ENCODE measurements at places on chromosomes 13 and 19.

DNA sequence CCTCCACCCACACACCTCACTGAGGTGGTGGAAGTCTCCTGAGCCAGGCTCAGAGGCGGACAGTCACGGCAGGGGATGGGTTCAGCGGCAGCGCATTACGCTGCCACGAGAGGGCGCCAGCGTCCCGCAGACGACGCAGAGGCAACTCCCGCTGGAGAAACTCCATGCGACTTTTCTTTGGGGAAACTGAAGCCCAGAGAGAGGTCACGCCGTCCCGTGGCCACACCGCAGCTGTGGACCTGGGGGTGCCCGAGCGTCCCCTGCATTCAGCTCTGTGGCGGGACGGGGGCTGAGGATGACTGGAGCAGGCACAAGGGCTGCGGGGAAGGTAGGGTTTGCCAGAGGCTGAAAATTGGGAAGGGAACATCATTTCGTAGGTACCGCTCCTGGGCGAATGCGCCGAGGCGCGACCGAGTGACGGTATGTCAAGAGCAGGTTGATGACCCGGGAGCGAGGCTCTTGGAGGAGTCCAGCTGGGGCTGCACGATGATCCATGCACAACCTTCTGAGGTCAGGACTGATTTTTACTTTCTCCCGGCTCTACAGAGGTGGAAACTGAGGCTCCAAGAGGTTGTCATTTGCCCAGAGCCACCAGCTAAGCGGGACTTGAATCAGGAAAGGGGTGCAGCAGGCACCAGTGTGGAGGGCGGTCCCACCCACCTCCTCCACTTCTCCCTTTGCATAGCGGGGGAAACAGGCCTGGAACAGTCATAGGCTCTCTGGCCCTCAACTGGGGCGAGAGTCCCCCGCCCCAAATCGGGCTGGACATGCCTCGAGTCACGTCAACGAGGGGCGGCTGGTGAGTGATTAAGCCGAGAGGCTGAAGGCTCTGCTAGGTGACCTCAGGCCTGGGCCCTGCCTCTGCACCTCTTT, 690 bp upstream of the ARRDC2 start:
- H3K4me3 ChIP-seq = peak overlapping the region; percentile 33
- H3K27me3 ChIP-seq = no peaks in the 10 kb centered on the region
- H3K27ac ChIP-seq = peak overlapping the region; percentile 77
- H3K36me3 ChIP-seq = peaks cover 34% of the 10 kb centered on the region
- H3K4me1 ChIP-seq = peaks cover 41% of the 10 kb centered on the region

- peaks cover 5% of the 10 kb centered on the region for H3K27me3 ChIP-seq
- no peak for DNase-seq
- no peaks in the 10 kb centered on the region for H3K36me3 ChIP-seq
- H3K4me1 ChIP-seq = no peaks in the 10 kb centered on the region
- H3K4me3 ChIP-seq = no peak overlapping the region
Measured at GRCh38 chr19:6610934-6611852, 20.2 kb upstream of the CD70 start.

DNA sequence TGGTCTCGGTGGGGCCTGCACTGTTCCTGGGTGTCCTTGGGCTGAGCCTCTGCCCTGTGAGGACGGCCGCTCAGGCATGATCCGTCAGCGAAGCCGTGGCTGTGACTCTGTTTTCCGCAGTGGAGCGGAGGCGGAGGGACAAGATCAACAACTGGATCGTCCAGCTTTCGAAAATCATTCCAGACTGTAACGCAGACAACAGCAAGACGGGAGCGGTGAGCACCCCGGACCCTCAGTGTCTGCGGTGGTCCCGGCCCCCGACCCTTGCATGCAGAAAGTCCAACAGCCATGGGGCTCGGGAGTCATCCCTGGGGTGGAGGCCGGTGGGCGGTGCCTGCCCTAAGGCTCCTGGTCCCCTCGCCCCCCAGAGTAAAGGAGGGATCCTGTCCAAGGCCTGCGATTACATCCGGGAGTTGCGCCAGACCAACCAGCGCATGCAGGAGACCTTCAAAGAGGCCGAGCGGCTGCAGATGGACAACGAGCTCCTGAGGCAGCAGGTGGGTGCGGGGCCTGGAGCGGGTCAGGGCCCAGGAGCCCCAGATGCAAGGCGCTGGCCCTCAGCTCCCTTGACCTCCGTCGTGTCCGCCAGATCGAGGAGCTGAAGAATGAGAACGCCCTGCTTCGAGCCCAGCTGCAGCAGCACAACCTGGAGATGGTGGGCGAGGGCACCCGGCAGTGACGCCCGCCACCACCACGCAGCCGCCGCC, 3.6 kb upstream of the HAMP start:
- peaks cover 10% of the 10 kb centered on the region for H3K4me1 ChIP-seq
- H3K36me3 ChIP-seq = peaks cover 41% of the 10 kb centered on the region
- no peak overlapping the region for H3K4me3 ChIP-seq
- H3K27ac ChIP-seq = no peak overlapping the region

DNA sequence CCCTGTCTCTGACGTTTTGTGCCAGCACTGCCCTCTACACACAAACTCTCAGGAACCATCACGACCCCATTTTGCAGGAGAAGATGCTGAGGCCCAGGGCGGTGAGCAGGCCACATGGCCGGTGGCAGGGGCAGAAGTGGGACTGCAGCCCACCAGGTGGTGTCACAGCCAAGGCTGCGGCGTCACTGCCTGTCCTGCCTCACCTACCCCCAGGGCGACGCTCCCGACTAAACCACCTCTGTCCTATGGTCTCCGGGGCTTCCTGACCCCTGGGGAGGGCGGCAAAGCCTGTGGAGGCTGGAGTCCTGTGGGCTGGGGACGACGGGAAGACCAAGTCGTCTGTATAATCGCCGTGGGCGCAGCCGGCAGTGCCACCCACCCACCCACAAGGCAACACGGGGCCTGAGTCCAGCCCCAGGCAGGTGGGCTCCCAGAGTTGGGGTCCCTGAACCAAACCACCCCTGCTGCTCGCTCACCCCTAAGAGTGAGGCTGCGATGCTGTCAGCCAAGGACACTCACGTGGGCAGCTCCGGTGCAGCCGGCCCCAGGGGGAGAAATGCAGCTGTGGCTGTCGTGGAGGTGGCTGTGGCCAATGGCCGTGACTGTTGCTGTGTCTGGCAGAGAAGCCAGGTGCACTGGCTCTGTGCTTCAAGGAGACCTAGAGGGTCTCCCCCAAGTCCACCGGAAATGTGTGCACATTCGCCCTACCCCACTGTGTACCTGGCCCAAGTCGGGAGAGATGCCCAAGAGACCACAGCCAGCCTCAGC, 29.7 kb downstream of the RASA3 start:
- peaks cover 18% of the 10 kb centered on the region for H3K36me3 ChIP-seq
- H3K4me1 ChIP-seq = peaks cover 90% of the 10 kb centered on the region
- H3K4me3 ChIP-seq = no peak overlapping the region
- H3K27ac ChIP-seq = peak overlapping the region; percentile 7
- DNase-seq = no peak
- no peaks in the 10 kb centered on the region for H3K27me3 ChIP-seq

DNA sequence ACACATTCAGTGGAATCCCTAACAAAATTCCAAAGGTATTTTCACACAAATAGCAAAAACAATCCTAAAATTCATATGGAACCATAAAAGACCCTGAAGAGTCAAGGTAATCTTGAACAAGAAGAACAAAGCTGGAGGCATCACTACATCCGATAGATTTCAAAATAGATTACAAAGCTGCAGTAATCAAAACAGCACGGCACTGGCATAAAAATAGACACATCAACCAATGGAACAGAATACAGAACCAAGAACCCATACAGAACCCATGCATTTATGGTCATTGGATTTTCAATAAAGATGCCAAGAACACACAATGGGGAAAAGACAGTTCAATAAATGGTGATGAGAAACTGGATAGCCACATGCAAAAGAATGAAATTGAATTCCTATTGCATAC, 32.5 kb downstream of the ZNF566 start:
- no peaks in the 10 kb centered on the region for H3K4me1 ChIP-seq
- H3K27me3 ChIP-seq = no peaks in the 10 kb centered on the region
- peaks cover 12% of the 10 kb centered on the region for H3K36me3 ChIP-seq
- H3K4me3 ChIP-seq = no peak overlapping the region
- DNase-seq = no peak
- H3K27ac ChIP-seq = no peak overlapping the region

- H3K27me3 ChIP-seq = no peaks in the 10 kb centered on the region
- H3K36me3 ChIP-seq = no peaks in the 10 kb centered on the region
- no peak overlapping the region for H3K27ac ChIP-seq
Measured at GRCh38 chr13:47168618-47169017, 271.8 kb upstream of the HTR2A start.

DNA sequence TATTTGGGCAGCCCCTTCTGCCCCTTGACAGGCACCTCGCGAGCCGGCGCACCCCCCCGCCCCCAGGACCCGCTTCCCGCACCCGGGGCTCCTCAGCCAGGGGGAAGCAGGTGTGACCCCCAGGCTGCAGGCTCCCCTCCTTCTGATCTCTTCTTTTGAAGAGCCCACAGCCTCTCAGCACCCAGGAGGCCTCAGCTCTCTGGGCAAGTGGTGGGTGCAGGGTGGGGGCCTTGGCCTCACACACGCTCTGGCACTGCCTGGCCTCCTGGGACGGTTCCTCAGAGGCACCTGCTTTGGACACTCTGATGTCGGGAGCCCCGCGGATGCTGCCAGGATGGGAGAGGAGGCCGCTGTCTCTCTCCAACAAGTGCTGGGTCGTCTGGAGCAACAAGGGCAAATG, 1.5 kb upstream of the C13orf46 start:
- no peak overlapping the region for H3K27ac ChIP-seq
- no peaks in the 10 kb centered on the region for H3K4me1 ChIP-seq
- DNase-seq = no peak

GRCh38 chr19:5086725-5087439, 118.0 kb downstream of the KDM4B start:
- no peaks in the 10 kb centered on the region for H3K27me3 ChIP-seq
- H3K4me1 ChIP-seq = no peaks in the 10 kb centered on the region
- peak; percentile 38 for DNase-seq
- H3K27ac ChIP-seq = no peak overlapping the region

DNA sequence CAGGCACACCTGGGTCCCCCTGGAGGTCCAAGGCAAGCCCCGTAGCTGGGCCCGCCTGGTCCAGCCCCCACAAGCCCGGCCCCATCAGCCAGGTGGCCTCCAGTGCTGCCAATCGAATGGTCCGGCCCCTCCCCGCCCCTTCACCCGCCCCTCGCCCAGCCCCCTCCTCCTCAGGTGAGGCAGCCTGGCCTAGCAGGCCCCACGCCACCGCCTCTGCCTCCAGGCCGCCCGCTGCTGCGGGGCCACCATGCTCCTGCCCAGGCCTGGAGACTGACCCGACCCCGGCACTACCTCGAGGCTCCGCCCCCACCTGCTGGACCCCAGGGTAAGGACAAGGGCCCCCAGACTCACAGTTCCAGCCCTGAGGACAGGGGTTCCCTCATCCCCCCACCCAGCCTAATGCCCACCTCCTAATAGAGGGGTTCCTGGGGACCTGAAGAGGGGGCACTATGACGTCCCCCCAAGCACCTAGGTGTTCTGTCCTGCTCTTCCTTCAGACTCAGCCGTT, at the start of gene HPN:
HPN (plus strand) TSS at position 174 of the 508 bp plus-strand sequence. CDS start 786 bp downstream, outside the sequence.
- no peaks in the 10 kb centered on the region for H3K36me3 ChIP-seq
- no peaks in the 10 kb centered on the region for H3K27me3 ChIP-seq
- peak within 1 kb of the TSS; percentile 43 for H3K27ac ChIP-seq
- DNase-seq = no peak

- H3K4me3 ChIP-seq = no peak overlapping the region
- no peak overlapping the region for H3K27ac ChIP-seq
- H3K4me1 ChIP-seq = peaks cover 18% of the 10 kb centered on the region
- no peaks in the 10 kb centered on the region for H3K36me3 ChIP-seq
Measured at GRCh38 chr19:38952395-38953165, 21.8 kb downstream of the MRPS12 start.

- no peaks in the 10 kb centered on the region for H3K4me1 ChIP-seq
- H3K4me3 ChIP-seq = no peak overlapping the region
- no peaks in the 10 kb centered on the region for H3K36me3 ChIP-seq
- no peak overlapping the region for H3K27ac ChIP-seq
Measured at GRCh38 chr13:29943686-29944085, 93.3 kb upstream of the UBL3 start.

- no peak for DNase-seq
- no peaks in the 10 kb centered on the region for H3K36me3 ChIP-seq
- H3K4me3 ChIP-seq = no peak overlapping the region
- H3K27me3 ChIP-seq = no peaks in the 10 kb centered on the region
Measured at GRCh38 chr19:16598848-16599247, 26.6 kb upstream of the SLC35E1 start.

DNA sequence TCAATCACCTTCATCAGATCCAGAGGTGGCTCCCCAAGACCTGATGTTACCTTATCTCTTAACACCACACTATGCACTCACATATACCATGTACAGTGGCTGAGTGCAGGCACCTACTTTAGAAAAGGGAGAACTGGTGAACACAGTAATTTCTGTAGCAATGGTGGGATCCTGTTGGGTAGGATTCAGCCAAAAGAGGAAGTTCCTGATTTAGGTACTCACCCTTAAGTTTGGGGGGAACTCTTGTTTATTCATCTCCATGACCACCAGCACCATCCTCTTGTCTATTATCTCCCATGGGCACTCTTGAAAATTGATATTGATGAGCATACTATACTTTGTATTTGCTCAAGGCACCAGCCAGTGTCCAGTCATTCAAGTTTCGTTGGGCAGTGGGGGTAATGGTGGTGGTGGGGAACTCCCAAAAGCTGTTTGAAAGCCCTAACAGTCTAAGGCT, 324.4 kb downstream of the LMO7 start:
- no peaks in the 10 kb centered on the region for H3K27me3 ChIP-seq
- H3K4me1 ChIP-seq = no peaks in the 10 kb centered on the region
- H3K36me3 ChIP-seq = no peaks in the 10 kb centered on the region

GRCh38 chr13:99386495-99386894, 79.3 kb upstream of the GPR183 start:
- DNase-seq = no peak
- H3K36me3 ChIP-seq = peaks cover 14% of the 10 kb centered on the region
- H3K27me3 ChIP-seq = no peaks in the 10 kb centered on the region
- no peak overlapping the region for H3K4me3 ChIP-seq

- H3K27ac ChIP-seq = no peak overlapping the region
- H3K27me3 ChIP-seq = no peaks in the 10 kb centered on the region
- H3K4me1 ChIP-seq = no peaks in the 10 kb centered on the region
- H3K36me3 ChIP-seq = no peaks in the 10 kb centered on the region
Measured at GRCh38 chr13:78976696-78977095, 317.7 kb upstream of the OBI1 start.
